Fibroblast of villous mesenchyme (primary cell): ENCODE measurements at places on chromosomes 1 and 21. TPM values are rescaled to one million over a fixed set of nuclear protein-coding genes. Genes with fewer than 3 reads are reported as not detected.

FAM177B gene
- not detected in 2 replicates for total RNA-seq

CFAP141 gene
- total RNA-seq: not detected in 2 replicates

LORICRIN gene
- total RNA-seq: not detected in 2 replicates

SIPA1L2 gene
- 5.6 and 6.1 TPM in 2 replicates for total RNA-seq

GLIS1 gene
- total RNA-seq: 0.43 and 0.97 TPM in 2 replicates

AADACL4 gene
- 0.43 TPM in 1 of 2 replicates, not detected in the other for total RNA-seq

HNRNPCL2 gene
- not detected in 2 replicates for total RNA-seq

CD247 gene
- total RNA-seq: not detected in 2 replicates

BRINP3 gene
- not detected in 2 replicates for total RNA-seq

ARHGEF10L gene
- total RNA-seq: 16.8 and 18.7 TPM in 2 replicates

SPRR1B gene
- total RNA-seq: not detected in 2 replicates

DDAH1 gene
- total RNA-seq: 135 and 259 TPM in 2 replicates

CYP4A11 gene
- not detected in 2 replicates for total RNA-seq

TNFRSF14 gene
- total RNA-seq: 17.7 and 24.5 TPM in 2 replicates

USP1 gene
- total RNA-seq: 24.2 and 28.5 TPM in 2 replicates

TMEM52 gene
- total RNA-seq: 0.32 and 0.43 TPM in 2 replicates

GBP7 gene
- total RNA-seq: not detected in 2 replicates

CFHR4 gene
- total RNA-seq: not detected in 2 replicates

RHBDL2 gene
- 0.97 and 1.7 TPM in 2 replicates for total RNA-seq

TCP10L gene
- total RNA-seq: 0.32 TPM in 1 of 2 replicates, not detected in the other

ITLN2 gene
- total RNA-seq: not detected in 2 replicates

TMOD4 gene
- not detected in 2 replicates for total RNA-seq

CCSAP gene
- 9.0 and 12.1 TPM in 2 replicates for total RNA-seq

WARS2 gene
- 20.3 TPM in 2 replicates for total RNA-seq

LMOD1 gene
- 44.1 and 50.1 TPM in 2 replicates for total RNA-seq
